ENCODE measurements at places on chromosomes 7 and 10. TPM values are rescaled to one million over a fixed set of nuclear protein-coding genes. Genes with fewer than 3 reads are reported as not detected.

Gene JAKMIP3
- total RNA-seq = 0.26 TPM

Gene KLLN
- 0.78 TPM for total RNA-seq

Gene TRPV6
- 61.7 TPM for total RNA-seq

DNA sequence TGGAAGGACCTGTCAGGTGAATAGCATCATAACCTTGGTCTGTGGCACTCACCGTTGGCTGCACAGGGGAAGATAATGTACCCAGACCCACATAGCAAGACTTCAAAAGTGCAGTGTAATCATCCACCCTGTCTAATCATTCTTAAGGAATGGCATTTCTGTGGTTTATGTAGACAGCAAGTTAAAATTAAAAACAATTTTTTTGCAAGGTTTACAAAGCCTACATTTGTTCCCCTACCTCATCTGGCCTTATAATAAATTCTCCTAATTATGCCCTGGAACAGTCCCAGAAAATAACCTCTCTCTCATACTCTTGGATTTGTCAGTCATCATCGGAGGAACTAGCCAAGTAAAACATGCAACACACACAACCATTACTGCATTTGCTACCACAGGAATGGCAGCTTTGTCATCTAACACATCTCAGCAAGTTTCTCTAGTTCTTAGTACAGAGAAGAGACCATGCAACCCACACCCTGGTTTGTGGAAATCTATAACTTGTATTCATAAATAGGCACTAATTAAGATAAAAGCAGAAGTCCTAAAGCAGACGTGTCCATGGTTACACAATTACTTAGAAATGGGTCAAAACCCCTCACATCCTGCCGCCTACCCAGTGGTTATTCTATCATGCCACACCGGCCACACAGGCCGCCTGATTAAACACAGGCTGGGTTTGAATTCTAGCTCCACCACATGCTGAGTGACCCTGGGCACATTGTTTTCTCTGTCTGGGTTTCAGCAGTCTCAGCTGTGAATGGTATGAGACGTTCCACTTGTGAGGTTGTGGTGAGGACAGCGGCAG lies 19.1 kb downstream of the ABLIM1 start:
- no peak for DNase-seq
- H3K27ac ChIP-seq = peak overlapping the region; percentile 14
- H3K4me3 ChIP-seq = no peak overlapping the region
- H3K4me1 ChIP-seq = peaks cover 22% of the 10 kb centered on the region
- no peaks in the 10 kb centered on the region for H3K27me3 ChIP-seq

DNA sequence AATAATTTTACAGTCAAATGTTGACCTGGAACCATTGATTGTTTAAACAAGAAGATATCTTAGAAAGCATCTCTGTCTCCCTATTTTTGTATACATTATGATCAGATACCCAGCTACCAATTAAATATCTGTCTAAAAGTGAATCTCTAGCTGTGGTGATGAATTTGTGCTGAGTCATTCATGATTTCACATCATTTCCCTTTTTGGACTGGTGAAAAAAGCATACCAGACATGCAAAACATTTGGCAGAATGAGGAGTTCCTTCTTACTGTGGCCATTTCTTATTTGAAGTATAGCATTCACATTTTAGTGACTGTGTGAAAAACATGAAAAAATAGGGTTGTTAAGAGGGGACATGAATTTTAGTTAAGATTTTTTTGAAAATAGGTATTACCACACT lies 98.0 kb upstream of the GATA3 start:
- no peaks in the 10 kb centered on the region for H3K36me3 ChIP-seq
- no peaks in the 10 kb centered on the region for H3K27me3 ChIP-seq
- H3K27ac ChIP-seq = no peak overlapping the region
- no peak for DNase-seq
- H3K4me3 ChIP-seq = no peak overlapping the region

- no peak overlapping the region for H3K4me3 ChIP-seq
- H3K4me1 ChIP-seq = peaks cover 15% of the 10 kb centered on the region
- H3K36me3 ChIP-seq = no peaks in the 10 kb centered on the region
- H3K27me3 ChIP-seq = no peaks in the 10 kb centered on the region
- no peak overlapping the region for H3K27ac ChIP-seq
These were observed 221.7 kb downstream of the CDK14 start for GRCh38 chr7:90817846-90818245.

GRCh38 chr10:77497748-77498147 lies 139.9 kb downstream of the KCNMA1 start:
- H3K27ac ChIP-seq = peak overlapping the region; percentile 81
- H3K4me1 ChIP-seq = peaks cover 50% of the 10 kb centered on the region
- H3K36me3 ChIP-seq = no peaks in the 10 kb centered on the region
- no peak overlapping the region for H3K4me3 ChIP-seq
- DNase-seq = no peak
- no peaks in the 10 kb centered on the region for H3K27me3 ChIP-seq

DNA sequence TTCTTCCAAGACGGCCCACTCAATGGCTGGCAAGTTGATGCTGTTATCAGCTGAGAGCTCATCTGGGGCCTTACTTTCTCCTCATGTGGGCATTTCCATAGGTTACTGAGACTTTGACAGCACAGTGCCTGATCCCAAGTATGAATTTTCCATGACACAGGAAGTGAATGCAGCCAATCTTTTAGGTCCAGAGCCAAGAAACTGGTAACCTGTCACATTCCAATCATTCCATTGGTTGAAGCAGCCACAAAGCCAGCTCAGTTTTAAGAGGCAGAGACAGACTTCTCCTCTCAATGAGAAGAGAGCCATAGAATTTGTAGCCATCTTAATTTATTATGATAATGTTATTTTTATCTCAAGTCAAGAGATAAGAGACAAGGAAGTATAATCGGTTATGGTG lies 775.5 kb downstream of the CNTNAP2 start:
- H3K27me3 ChIP-seq = no peaks in the 10 kb centered on the region
- no peaks in the 10 kb centered on the region for H3K4me1 ChIP-seq
- H3K27ac ChIP-seq = no peak overlapping the region
- H3K36me3 ChIP-seq = no peaks in the 10 kb centered on the region
- no peak for DNase-seq

- no peaks in the 10 kb centered on the region for H3K4me1 ChIP-seq
- no peaks in the 10 kb centered on the region for H3K36me3 ChIP-seq
- H3K27ac ChIP-seq = no peak overlapping the region
- no peak for DNase-seq
These were observed 11.6 kb downstream of the AOC1 start for GRCh38 chr7:150863946-150864345.

- H3K4me1 ChIP-seq = no peaks in the 10 kb centered on the region
- DNase-seq = no peak
- no peak overlapping the region for H3K4me3 ChIP-seq
These were observed 13.4 kb downstream of the LRRC18 start for GRCh38 chr10:48926255-48926654.

DNA sequence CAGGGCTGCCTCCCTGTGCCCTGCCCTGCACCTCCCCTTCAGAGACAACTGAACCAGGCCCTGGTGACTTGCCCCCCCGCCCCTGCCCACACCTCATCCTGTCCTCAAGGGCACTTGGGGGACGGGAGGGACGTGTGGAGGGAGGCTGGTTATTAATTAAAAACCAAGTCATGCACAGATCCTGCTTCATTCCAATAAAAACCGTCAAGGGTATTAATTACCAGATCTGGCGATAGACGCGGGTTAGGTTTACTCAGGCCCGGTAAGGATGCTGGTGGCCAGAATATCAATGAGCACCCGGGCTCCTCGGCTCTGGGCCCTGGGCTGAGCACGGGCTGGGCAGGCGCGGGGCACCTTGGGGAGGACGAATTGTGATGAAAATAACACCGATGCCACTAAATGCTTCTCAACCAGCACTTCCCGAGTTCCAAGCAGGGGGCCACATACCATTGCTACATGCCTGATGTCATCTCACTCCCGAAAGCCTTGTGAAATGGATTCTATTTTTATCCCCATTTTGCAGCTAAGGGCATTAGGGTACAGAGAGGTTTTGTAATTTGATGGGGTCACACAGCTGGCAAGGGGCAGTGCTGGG lies 24.5 kb upstream of the GTF2IRD1 start:
- no peaks in the 10 kb centered on the region for H3K36me3 ChIP-seq
- peak overlapping the region; percentile 68 for H3K27ac ChIP-seq
- H3K27me3 ChIP-seq = no peaks in the 10 kb centered on the region
- H3K4me1 ChIP-seq = no peaks in the 10 kb centered on the region
- DNase-seq = peak; percentile 41
